ENCODE measurements at places on chromosomes 3 and 15.

- DNase-seq = no peak
Observed at GRCh38 chr15:42100021-42100800, 5.8 kb upstream of the PLA2G4D start.

DNA sequence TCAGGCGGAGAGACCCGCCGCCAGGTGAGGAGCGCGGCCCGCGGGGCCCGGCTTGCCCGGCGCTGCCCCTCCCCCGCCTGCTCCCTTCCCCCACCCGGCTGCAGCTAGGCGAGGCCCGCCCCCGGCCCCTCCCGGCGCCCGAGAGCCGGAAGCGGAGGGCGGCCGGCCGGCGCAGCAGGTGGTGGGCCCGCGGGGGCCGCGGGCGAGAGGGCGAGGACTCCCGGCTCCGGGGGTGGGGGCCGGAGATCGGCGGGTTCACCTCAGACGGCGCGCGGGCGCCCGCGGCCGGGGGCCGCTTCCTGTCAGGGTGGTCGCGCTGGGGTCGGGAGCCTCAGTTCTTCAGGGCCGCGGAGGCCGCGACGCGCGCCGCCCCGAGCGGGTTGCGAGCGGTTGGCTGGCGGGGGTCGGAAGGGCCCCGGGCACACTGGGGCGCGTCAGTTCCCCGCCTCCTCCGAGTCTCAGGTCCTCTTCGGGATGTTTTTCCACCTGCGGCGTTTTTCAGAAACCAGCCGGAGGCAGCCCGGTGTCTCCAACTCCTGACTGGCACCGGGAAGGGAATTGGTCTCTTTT, 395 bp downstream of the ZFAND6 start:
- DNase-seq = peak; percentile 68

DNA sequence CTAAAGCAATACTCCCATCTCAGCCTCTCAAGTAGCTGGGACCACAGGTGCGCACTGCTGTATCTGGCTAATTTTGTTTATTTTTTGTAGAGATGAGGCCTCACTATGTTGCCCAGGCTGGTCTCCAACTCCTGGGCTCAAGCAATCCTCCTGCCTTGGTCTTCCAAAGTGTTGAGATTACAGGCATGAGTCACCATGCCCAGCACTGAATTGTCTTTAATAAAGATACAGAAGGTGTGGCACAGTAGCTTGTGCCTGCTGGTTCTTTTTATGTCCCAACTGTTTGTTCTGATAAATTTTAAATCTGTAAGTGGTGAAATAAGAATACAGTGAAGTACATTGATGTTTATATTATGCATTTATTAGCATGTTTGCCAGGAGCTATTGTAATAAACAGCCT, 20.6 kb upstream of the TRAK1 start:
- no peak for DNase-seq

GRCh38 chr3:39126532-39127071, 19.1 kb downstream of the TTC21A start:
- no peak for DNase-seq

- DNase-seq = no peak
Observed at GRCh38 chr3:58041182-58041825, 33.1 kb downstream of the FLNB start.

DNA sequence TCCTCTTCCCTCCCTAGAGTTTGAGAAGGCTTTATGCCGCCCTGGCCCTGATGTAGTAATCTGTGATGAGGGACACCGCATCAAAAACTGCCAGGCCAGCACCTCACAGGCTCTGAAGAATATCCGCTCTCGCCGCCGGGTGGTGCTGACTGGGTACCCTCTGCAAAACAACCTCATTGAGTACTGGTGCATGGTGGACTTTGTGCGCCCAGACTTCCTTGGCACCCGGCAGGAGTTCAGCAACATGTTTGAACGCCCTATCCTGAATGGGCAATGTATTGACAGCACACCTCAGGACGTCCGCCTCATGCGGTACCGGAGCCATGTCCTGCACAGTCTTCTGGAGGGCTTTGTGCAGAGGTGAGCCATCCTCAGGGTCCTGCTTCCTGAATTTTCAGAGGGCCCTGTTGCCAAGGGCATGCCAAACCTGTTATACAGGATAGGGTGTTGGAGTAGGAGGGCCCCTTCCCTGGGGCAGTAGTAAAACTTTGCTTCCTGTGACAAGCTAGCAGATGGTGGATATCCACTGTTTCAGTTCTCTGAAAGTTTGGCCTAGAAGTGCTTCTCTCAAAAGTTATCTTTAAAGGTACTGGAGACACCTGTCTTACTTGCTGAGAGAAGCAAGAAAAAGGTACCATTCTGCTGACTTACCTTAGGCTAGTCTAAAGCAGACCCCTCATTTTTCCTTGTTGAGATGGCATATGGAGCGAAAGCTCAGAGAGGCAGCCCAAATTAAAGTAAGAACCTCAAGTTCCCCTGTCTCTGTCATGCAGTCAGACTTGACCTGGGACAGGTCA, 33.7 kb upstream of the TEX264 start:
- DNase-seq = no peak

GRCh38 chr3:123813876-123814275, 70.3 kb downstream of the MYLK start:
- no peak for DNase-seq

DNA sequence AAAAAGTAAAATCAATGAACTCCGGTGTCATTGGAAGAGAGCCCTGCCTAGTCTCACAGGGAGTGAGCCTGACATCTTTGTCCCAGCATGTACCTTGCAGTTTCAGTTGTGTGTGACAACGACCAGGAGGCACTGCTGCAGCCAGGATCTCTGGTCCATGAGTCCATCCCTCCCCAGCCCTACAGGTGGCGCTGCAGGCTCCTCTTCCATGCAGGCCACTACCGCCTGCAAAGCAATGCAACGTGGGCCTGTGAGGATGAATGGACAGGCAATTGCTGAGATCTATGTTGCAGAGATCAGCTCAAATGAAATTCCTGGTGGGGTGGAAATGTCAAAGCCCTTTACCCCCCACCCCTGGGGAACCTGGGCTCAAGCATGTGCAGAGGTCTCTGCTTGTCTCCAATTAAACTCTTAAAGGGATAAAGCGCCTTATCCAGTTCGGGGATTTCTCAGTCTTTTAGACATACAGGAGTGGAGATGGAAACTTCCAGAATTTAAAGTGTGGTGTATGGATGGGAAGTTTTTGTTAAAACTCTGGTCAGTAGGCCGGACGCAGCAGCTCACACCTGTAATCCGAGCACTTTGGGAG, 35.8 kb downstream of the TKT start:
- peak; percentile 29 for DNase-seq

DNA sequence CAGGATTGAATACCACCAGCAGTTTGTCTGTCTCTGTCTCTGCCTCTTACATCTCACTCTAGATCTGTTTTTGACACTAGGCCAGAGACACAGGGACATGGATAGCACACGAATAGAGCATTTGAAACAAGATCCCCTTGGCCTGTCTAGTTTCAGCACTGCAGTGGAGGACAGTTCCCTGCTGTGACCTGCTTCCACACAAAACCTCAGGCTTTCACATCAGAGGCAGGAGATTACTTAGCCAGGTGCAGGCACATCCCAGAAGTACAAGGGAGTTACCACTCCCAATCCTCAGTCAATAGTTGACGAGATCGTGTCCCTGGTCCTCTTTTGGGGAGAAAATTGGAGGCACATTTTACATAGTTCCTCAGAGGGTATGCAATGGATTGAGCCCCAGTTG, 34.0 kb upstream of the CCK start:
- DNase-seq = no peak

GRCh38 chr15:96160269-96160668, 170.2 kb upstream of the NR2F2 start:
- no peak for DNase-seq

GRCh38 chr3:68139897-68140296, 485.5 kb upstream of the SUCLG2 start:
- DNase-seq = no peak

DNA sequence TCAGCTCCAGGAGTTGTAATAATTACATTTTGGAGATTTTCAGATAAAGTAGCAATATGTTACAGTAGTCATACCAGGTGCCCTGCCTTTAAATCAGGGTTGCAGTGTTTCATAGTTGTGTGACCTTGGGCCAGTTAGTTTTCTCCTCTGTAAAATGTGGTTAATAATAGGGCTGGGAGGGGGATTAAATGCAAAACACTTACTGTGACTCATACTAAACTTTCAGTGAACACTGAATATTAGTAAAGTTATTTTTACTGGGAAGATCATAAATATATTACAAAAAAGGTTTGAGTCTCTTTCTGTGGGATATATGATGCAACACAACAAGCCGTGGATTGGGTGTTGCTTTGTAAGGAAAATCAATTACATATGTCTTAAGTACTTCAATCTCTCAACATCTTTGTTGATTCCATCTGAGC, 1.1 kb upstream of the EBLN2 start:
- no peak for DNase-seq

- no peak for DNase-seq
Observed at GRCh38 chr3:192260116-192261010, 467.0 kb downstream of the FGF12 start.

GRCh38 chr3:148330542-148330941, 367.2 kb upstream of the AGTR1 start:
- DNase-seq = no peak

DNA sequence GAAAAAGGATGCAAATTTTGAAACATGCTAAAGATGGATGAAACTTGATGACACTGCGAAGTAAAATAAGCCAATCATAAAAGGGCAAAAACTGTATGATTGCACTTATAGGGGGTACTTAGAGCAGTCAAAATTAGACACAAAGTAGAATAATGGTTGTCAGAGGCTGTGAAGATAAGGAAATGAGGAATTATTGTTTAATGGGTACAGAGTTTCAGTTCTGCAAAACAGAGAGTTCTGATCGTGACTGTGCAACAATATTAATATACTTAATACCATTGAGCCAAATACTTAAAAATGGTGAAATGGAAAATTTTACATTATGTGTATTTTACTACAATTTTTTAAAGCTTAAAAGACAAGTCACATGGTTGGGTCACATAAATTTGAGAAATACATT, 35.1 kb downstream of the UBE3A start:
- DNase-seq = no peak

DNA sequence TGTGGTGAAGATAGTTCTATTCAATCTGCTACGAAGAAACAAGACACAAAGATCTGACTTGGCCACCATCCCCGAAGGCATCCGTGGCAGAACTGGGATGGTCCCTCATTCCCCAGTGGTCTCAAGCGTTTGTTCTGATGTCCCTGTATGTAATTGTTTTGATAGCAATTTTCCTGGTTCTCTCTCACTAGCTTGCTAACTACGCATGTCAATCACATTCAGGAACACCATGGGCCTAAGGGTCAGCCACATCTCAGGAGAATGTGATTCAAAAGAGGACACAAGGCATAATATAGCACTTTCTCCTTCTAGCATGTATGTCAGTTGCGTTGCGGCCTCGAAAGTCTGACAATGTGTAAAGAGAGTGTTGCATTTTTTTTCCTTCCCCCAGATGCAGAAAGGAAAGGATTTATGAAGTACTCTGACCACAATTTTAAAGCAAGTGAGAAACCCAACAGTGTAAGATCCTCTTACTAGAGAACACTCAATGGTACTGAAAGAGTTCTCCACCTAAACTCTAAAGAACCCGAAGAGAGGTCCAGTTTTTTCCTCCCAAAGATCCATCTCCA, 32.0 kb upstream of the TCF12 start:
- DNase-seq = no peak

- DNase-seq = no peak
Observed at GRCh38 chr15:51935466-51936104, 36.0 kb downstream of the LEO1 start.

DNA sequence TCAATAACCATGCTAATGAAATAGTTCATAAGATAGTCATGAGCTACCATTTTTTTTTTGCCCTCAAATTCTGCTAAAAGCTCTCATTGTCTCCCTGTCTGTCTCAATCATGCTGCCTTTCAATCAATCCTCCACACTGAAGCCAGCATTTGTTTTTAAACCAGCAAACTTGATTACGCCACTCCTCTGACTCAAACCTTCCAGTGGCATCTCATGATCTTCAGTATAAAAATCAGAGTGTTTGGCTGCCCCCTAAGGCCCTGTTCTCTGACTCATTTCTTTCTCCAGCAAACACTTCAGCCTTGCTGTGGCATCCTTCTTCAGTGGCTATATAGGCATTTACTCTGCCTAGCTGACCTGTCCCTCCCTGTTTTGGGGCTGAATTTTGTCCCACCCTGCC, 36.0 kb upstream of the EOMES start:
- DNase-seq = no peak

- no peak for DNase-seq
Observed at GRCh38 chr3:123287051-123287961, 85.6 kb downstream of the SEC22A start.

DNA sequence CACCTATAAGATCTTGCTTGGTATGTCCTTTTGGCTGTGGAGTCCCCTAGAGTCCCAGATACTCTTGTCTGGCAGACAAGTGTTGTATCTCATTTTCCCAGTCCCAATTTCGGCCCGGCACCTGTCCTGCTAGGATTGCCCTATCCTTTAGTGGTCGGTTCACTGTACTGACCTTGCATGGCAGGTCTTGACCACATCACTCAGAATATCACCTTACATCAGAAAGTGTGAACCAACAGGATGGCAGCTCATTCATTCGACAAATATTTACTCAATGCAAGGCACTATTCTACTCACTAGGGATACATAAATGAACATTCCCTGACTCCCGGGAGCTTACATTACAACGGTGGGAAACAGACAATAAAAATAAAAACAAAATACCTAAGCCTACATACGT, 5.7 kb upstream of the CCDC80 start:
- no peak for DNase-seq

GRCh38 chr15:60315878-60316277, 81.9 kb downstream of the ANXA2 start:
- no peak for DNase-seq

DNA sequence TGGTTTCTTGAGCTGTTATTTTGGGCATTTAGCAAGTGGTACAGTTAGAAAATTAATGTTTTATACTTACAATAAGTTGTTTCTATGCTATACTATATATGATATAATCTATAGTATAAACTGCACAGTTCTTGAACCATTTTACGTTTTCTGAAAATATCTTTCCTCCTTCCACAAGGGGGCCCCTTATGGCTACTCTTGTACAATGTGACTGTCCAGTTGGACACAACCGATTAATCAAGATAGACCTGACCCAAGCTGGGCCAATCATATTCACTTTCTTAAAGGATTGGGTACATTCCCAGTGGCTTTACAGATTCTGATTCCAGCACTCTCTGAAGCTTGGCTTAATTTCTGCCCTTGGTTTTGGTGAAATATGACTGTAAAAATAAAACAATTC, 953.4 kb downstream of the AGBL1 start:
- DNase-seq = no peak

GRCh38 chr3:57787867-57788623, 31.9 kb downstream of the SLMAP start:
- no peak for DNase-seq

DNA sequence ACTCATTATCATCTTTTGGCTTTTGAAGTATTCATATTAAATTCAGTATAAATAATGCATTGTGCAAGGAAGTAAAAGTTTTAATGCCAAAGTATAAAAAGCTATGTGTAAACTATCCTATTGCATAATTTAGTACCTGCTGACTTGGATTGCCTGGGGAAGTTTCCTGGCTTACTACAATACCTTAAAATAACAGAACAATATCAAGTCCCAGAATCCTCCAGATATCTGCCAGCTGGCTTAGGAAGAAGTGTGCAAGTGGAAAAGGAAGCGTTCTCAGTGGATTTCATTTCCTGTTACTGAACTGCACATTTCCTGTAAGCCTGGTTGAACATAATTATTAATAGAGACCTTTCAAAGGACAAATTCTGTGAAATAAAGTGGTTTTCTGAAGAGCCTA, 236.7 kb downstream of the ADAMTSL3 start:
- no peak for DNase-seq

All from NCI-H187 (cell line).